ENCODE measurements at places on chromosomes 5 and 9.

DNA sequence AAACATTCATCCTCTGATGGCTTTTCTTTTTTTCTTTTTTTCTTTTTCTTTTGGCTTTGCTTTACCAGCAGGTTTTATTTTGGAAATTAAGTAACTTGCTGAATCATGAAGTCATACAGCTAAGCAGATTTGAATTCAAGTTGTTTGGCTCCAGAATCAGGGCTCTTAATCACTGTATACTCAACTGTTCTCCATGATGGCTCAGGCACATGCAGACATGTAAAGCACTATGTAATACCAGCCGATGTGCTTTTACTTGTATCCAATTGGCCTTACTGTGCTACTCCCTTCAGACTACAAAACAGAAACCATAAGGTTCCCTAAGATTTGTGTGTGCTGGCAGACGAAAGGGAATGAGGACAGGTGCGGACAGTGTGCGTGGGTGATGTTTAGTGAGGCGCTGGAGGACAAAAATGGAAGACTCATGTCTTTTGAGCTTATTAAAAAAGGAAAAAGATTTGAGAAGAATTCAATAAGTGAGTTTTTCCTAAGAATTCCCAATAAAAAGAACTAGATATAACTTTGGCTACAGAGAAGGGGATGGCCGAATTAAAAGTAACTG, 44.7 kb upstream of the OTP start:
- no peak for DNase-seq

GRCh38 chr5:132686193-132686592, 12.4 kb downstream of the IL4 start:
- DNase-seq = no peak

GRCh38 chr9:22265534-22265933, 181.1 kb upstream of the DMRTA1 start:
- DNase-seq = no peak

DNA sequence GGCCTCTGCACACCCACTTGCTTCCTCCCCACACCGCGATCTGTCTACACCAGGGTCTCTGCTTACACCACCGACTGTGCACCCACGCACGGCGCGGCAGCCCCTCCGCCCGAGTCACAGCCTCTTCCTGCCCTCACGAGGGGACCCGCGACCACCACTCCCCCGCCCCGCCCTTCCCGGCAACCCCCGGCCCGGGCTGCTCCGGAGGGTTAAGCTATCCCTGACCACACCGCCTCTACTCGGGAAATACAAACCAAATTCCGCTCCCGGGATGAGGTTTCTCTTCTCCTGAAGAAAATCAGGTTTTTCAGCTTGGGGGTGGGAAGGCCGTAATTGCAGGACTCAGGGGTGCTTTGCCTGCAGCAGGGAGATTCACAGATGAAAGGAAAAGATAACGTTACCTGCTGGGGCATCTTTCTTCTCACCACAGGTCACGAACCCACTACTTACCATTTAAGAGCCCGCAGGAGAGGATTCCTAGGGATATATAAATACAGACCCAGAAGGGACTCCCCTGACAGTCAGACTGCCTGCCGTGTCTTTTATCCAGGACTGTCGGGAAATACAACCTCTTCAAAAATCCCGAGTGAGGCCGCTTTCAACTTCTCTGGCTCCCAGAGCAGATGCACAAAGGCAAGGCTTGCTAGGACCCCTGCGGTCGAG, 63.5 kb downstream of the ROR2 start:
- DNase-seq = no peak

GRCh38 chr9:73714294-73714693, 562.6 kb downstream of the ANXA1 start:
- DNase-seq = no peak

GRCh38 chr5:53123702-53124101, 14.1 kb upstream of the MOCS2 start:
- DNase-seq = no peak

DNA sequence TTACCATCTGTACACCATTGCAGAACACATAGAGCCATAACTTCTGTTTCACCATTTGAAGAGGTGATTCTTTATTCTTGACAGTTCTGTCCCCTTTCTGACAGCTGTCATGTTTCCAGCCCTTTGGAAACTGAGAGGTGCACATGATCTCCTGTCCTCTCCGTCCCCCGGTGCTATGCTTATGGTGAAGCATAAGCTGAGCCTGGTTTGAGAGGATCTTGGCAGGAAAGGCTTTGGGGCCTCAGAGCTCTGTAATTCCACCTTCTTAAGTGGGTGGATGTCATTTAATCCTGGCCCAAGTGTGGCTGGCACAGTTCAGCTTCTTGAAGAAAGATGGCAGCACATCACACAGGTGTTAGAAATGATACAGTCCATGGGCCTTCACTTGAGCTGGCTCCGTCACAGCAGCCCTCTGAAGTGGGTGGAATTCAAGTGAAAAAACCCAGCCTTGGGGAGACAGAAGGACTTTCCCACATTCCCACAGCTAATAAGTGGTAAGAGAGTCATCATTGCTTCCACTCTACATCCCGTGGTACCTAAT, 30.7 kb upstream of the GRPEL2 start:
- no peak for DNase-seq

DNA sequence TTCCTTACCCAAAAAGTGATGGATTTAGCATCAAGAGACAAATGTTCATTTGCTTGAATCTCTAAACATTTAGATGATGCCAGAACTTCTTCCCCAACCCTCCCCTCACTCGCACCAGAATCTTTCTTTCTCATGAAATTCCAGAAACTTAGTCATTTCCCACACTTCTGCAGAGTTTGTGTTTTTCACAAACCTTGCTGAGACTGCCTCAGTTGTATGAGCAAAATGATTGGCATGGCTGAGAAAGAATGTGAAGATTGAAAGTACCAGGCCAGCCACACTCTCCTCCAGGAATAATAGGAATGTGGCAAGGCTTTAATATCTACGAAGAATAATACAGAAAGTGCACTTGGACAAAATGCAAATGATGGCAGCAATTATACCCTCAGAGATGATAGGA, 428.3 kb upstream of the CDH6 start:
- no peak for DNase-seq

GRCh38 chr5:81156732-81157131, 76.4 kb upstream of the CKMT2 start:
- DNase-seq = no peak

DNA sequence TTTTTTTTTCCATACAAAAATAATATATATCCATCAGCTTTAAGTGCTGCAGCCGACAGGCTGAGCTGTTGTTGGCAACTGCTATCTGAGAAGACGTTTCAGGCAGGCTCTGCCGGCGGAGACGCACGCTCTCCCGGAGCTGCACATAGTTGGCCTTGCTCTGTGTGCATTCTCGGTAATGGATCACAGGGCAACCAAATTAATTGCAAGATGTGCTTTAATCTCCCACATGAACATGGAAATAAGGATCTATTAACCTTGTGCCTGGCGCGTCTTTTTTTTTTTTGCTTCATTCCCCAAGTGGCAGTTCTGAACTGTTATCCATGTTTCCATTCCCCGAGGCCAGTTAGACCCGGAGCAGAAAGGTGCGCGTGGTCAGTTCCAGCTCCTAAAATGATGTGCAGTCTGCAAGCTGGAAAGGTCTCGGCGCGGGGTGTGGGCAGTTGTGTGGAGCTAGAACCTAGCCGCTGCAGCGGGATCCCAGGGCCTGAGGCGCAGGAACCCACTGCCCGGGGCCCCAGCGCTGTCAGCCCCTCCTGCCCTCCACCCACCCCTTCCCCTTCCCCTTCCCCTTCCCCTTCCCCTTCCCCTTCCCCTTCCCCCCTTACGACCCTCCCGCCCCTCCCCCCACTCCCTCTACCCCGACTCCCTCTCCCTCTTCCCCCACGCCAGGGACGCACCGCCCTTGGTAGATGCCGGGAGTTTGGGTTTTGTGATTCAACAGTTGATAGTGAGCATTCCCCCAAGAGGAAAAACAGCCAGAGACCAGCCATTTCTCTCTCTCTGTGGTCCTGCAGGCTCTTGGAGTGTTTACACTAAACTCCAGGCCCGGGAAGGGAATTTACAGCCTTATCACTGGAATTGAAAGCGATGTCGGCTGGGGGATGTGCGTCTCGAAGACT, 137.8 kb downstream of the CEP120 start:
- no peak for DNase-seq

DNA sequence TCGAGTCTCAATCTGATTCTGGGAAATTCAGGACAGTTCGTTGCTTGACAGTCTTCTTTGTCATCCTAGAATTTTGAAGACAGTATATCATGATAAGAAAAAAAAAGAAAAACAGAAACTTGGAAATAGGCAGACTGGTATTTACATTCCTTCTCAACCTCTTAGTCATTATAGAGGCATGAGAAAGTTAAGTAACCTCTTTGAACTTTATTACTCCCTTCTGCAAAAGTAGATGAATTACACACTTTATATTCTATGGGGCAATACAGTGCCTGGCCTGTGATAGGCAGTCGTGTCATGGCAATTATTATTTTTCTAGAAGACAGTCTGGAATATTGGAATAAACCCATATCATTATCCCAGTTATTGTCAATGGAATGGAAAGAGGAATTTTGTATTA, 828.9 kb downstream of the TLR4 start:
- DNase-seq = no peak

DNA sequence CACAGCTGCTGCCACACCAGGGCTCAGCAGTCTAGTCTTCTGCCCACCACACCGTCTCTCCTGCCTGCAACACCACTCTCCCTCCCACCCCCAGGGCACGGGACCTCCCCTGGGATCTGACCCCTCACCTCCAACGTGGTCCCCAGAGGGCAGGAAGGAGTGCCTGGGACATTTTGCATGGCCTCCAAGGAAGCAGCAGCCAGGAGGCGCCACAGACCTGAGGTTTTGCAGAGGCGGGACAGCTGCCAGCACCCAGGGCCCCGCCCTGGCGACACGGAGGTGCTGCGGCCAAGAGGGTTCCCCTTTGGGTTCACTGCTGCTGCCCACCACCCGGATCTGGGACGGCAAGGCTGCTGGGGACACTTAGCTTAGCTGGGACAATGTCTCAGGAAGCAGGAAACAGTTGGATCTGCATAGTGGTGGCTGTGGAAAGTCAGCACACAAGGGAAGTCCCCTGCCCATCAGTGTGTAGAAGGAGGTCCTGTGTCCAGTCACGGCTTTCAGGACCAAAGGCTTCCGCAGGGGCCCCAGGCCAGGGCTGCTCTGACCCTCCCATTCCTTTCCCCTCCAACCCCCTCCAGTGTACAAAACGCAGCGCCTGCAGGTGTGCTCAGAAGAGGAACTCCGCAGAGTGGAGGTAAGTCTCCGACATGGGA, 13.8 kb downstream of the PROP1 start:
- peak; percentile 24 for DNase-seq

GRCh38 chr5:56632199-56632598, 183.2 kb upstream of the MAP3K1 start:
- DNase-seq = no peak

- DNase-seq = no peak
Measured at GRCh38 chr5:154740483-154740882, 14.7 kb upstream of the LARP1 start.

DNA sequence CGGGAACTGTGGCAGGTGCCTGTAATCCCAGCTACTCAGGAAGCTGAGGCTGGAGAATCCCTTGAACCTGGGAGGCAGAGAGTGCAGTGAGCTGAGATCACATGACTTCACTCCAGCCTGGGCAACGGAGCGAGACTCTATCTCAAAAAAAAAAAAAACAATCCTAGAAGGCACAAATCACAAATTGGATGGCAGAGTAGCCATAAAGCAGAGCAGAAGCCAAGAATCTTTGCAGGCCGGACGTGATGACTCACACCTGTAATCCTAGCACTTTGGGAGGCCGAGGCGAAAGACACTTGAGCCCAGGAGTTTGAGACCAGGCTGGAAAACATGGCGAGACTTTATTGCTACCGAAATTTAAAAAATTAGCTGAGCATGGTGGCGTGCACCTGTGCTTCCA, 9.2 kb upstream of the FUBP3 start:
- no peak for DNase-seq

- DNase-seq = no peak
Measured at GRCh38 chr5:93415819-93416218, 165.2 kb downstream of the NR2F1-AS1 start.

- DNase-seq = no peak
Measured at GRCh38 chr9:109401169-109401989, 80.5 kb upstream of the EPB41L4B start.

DNA sequence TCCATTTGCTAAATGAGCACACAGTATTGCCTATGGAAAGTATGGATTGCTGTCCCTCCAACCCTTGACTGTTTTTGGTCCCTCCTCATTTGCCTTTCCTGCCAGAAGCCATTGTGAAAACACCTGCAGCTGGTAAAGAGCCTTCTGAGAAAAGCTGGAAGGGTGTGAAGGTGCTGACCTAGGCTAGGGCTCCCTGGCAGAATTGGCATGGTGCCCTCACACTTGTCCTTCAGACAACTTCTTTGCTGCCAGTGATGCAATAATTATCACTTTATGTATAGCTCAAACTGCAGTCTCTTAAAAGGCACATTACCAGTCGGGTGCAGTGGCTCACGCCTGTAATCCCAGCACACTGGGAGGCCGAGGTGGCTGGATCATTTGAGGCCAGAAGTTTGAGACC, 4.2 kb downstream of the TXNDC15 start:
- no peak for DNase-seq

DNA sequence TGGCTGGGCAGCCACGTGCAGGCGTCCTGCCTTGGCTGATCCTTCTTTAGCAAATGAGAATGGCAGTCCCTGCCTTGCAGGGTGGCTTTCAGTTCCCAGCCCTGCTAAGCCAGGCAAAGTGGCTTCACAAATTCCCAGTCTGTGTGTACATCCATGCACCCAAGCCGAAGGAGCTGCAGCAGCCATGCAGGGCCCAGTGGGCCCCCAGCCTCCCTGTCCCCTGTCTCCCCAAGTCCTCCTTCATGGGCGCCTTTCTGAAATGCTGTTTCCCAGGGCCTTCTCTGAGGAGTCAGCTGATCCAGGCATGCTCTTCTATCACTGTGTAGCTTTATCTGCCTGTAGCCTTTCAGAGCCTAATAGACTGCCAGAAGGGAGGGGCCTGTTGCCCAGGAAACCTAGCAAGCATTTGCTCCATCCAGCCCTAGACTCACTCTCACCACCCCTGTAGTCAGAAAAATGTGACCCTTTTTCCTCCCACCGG, 47.4 kb upstream of the SHC3 start:
- no peak for DNase-seq

- no peak for DNase-seq
Measured at GRCh38 chr5:1387059-1387755, 42.3 kb upstream of the CLPTM1L start.

GRCh38 chr9:20237686-20238085, 384.6 kb downstream of the MLLT3 start:
- no peak for DNase-seq

- DNase-seq = no peak
Measured at GRCh38 chr5:71829206-71829605, 110.1 kb downstream of the CARTPT start.

- DNase-seq = no peak
Measured at GRCh38 chr9:88738709-88739108, 203.7 kb downstream of the NXNL2 start.

GRCh38 chr5:164048359-164048926, 543.0 kb downstream of the MAT2B start:
- DNase-seq = no peak

- DNase-seq = no peak
Measured at GRCh38 chr5:132480546-132480892, 10.1 kb downstream of the IRF1 start.

DNA sequence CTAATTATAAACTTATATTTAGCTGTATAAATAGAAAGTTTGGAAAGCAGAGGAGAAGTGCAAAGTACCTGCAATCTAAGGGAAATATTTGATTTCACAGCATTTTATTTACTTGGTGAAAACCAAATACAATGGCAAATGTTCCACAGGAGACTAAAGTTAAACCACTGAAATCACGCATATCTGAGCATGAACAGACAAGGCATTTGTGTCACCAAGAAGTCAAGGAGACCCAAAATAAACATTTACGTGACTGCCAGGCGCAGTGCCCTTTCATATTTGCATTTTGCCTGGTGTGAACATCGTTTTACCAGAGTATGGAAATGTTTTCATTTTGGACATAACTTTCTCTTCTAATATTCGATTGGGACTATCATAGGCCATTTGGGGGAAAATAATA, 20.6 kb downstream of the UGCG start:
- no peak for DNase-seq
